Activated T-helper 2 cell treated with anti-CD3 and anti-CD28 coated beads, Interferon-gamma antibody, Interleukin-2, Interleukin-4, amounts not matched to agents 10 μg/mL and 5 μg/mL and 100 μg/mL, durations not matched to agents 14 hours and 24 hours and 36 hours (primary cell): ENCODE measurements at places on chromosomes 4 and X. TPM values are rescaled to one million over a fixed set of nuclear protein-coding genes. Genes with fewer than 3 reads are reported as not detected.

The SH3TC1 gene
- total RNA-seq: 14.2 and 14.8 TPM in 2 replicates

The MAPK10 gene
- total RNA-seq: not detected in 2 replicates

The P2RY10 gene
- 55.6 and 65.7 TPM in 2 replicates for total RNA-seq

The TSPAN5 gene
- 21.1 and 24.4 TPM in 2 replicates for total RNA-seq

The GLRA2 gene
- total RNA-seq: not detected in 2 replicates

The EDA gene
- total RNA-seq: 0.57 TPM in 2 replicates

The CFAP99 gene
- total RNA-seq: not detected in 2 replicates

The SLITRK2 gene
- not detected in 2 replicates for total RNA-seq

The ZNF81 gene
- 6.1 and 8.1 TPM in 2 replicates for total RNA-seq

The ARHGAP24 gene
- total RNA-seq: not detected in 2 replicates

The RBMX2 gene
- 23.8 and 24.4 TPM in 2 replicates for total RNA-seq

The IL2 gene
- 95.9 and 101 TPM in 2 replicates for total RNA-seq

The SERPINA7 gene
- total RNA-seq: not detected in 2 replicates

The AFAP1 gene
- total RNA-seq: 53.7 and 57.6 TPM in 2 replicates

The ARHGAP36 gene
- not detected in 2 replicates for total RNA-seq

The TLR10 gene
- not detected in 2 replicates for total RNA-seq

The PLP1 gene
- not detected in 2 replicates for total RNA-seq

The RTL3 gene
- not detected in 2 replicates for total RNA-seq

The OPN1MW3 gene
- total RNA-seq: not detected in 2 replicates

The FAM149A gene
- 0.30 and 0.60 TPM in 2 replicates for total RNA-seq

The PLXNB3 gene
- 0.62 and 0.91 TPM in 2 replicates for total RNA-seq

The HSD17B13 gene
- 0.16 and 0.32 TPM in 2 replicates for total RNA-seq

The CABS1 gene
- not detected in 2 replicates for total RNA-seq

The CACNA1F gene
- total RNA-seq: 0.23 and 0.32 TPM in 2 replicates

The RS1 gene
- not detected in 2 replicates for total RNA-seq

The SUPT20HL2 gene
- total RNA-seq: not detected in 2 replicates

The STS gene
- total RNA-seq: 0.90 and 1.0 TPM in 2 replicates

The PRKG2 gene
- 0.28 and 0.43 TPM in 2 replicates for total RNA-seq

The CLCN4 gene
- total RNA-seq: 0.14 and 0.16 TPM in 2 replicates

The TCEAL5 gene
- not detected in 2 replicates for total RNA-seq

The POU3F4 gene
- not detected in 2 replicates for total RNA-seq

The HS3ST1 gene
- 2.0 and 2.5 TPM in 2 replicates for total RNA-seq

The OTC gene
- not detected in 2 replicates for total RNA-seq

The CLGN gene
- 0.11 and 0.30 TPM in 2 replicates for total RNA-seq

The RIBC1 gene
- total RNA-seq: 0.43 and 0.90 TPM in 2 replicates

The MED28 gene
- 53.2 and 55.7 TPM in 2 replicates for total RNA-seq

The SSX1 gene
- not detected in 2 replicates for total RNA-seq

The TMPRSS11B gene
- total RNA-seq: not detected in 2 replicates

The POU4F2 gene
- total RNA-seq: not detected in 2 replicates
